Mesothelial cell of epicardium (in vitro differentiated cells): ENCODE measurements at places on chromosomes 16 and 17.
A peak's percentile ranks its signal among the peaks of the same experiment; 100 is the strongest.

DNA sequence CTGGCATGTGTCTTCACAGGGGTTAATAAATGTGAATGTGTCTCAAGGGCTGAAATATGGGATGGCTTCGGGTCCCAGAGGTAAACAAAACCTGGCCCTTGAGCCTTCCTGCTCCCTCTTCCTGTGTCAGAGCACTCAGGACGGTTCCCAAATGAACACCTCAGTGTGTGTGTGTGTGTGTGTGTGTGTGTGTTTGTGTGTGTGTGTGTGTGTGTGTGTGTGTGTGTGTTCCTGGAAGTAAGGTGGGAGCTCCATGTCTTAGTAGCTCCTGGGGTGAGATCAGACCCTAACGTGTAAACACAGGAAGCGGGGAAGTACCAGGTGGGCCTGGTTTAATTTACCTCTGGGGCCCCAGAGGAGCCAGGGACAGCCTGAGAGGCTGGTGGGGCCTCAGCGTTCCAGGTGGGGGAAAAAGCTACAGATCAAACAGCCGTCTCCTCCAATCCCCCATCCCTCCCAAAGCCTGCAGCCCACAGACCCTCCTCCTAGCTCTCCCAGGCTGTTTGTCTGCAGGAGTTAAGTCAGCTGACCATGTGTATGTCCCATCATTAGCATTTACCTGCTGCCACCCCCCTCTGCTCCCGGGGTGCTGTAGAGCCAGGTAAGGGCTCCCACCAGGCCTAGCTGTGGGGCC, 6.1 kb downstream of the KIF19 start:
- no peak for DNase-seq

DNA sequence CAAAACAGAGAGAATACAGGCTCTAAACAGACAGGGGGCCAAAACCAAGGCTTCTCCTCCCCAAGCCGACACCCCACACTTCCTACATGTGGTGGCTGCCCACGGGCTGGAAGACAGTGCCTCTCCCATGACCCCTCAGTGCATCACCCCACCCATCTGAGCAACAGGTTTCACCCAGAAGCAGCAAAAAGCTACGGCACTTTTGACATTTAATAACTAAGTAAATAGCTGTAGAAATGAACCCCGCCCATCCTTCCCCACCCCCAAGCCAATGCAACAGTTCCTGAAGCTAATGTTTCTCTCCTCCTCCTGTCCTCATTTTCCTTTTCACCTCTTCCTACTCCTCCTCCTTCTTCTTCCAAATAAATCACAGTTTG, 9.9 kb upstream of the SOX9 start:
- no peak for DNase-seq

DNA sequence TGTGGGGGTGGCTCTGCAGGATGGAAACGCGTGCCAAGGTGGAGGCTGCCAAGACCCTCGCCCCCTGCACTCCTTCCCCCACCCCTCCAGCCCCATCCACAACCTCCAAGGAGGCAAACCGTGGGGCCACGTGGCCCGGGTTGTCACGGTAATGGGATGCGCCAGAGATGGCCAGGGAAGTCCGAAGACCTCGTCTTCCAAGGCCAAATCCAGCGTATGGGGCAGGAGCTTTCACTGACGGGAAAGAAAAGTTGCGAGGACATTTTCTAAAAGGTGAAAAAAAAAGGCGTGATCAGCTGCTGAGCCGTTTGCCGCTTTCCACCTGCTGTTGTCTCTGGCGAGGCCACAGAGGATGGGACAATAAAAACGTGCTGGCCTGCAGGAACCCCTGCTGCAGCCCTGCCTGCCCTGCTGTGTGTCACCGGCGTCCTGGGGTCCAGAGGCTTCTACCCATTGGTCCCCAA, 28.3 kb upstream of the GSE1 start:
- no peak for DNase-seq

- no peak for DNase-seq
Observed at GRCh38 chr17:44024853-44025252, 10.1 kb upstream of the TMEM101 start.

DNA sequence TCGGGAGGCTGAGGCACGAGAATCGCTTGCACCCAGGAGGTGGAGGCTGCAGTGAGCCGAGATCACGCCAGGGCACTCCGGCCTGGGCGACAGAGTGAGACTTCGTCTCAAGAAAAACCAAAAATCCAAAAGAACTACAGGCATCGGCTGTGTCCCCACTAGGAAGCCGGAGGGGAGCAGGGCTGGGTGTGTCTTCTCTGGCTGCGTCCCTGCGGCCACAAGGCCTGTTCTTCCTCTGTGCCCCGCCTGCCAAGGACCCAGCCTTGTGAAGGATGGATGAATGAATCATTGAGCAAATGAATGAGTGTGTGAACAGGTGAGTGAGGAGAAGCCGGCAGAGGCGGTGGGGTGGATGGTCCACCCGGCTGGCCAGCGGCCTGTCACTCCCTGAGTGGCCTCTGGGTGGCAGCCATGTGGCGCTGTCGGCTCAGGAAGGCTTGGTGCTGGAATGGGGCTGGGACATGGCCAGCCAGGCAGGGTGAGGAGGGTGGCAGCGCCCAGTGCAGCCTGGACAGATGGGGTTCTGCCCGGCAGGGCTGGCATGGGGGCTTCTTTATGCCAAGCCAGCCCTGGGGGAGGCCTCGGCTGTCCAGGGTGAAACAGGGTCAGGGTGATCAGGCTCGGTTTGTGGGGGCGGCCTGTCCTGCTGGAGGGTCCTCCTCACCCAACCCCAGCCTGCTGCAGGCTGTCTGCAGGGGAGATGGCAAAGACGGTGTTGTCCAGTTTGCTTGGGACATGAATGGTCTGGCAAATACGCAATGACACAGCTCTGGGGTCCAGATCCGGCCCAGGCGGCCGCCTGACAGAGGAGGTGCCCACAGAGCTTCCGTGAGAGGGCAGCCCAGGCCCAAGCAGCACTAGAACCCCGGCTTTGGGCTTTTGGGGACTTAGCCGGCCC, 21.7 kb downstream of the SLC25A10 start:
- peak; percentile 84 for DNase-seq

DNA sequence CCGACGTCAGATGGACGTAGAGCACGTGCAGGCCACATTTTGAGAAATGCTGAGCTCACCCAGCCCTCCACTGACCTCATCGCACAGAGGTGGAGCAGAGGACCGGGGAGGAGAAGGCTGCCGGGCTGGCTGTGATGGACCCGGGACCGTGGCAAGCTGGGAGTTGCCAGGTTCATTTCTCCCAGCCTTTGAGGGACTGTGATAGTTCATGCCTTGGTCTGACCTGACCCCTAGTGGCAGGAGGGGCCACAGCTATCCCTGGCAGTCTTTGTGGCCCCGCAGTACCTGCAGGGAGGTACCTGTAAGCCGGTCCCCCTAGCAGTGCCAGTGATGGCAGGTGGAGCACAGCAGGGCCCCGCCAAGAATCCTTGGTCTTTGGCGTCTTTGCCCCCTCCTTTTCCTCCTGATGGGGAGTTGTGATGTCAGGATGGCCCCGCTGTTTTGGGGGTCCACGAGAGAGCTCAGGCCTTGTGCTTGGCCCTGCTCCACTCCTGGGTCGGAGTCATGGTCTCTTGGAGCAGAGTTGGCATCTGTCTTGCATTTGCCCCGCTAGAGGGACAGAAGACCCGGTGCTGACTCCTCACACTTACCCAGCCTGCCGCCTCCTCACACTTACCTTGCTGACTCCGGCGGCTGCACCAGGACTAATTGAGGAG, 50.4 kb downstream of the OR1D5 start:
- peak; percentile 71 for DNase-seq

DNA sequence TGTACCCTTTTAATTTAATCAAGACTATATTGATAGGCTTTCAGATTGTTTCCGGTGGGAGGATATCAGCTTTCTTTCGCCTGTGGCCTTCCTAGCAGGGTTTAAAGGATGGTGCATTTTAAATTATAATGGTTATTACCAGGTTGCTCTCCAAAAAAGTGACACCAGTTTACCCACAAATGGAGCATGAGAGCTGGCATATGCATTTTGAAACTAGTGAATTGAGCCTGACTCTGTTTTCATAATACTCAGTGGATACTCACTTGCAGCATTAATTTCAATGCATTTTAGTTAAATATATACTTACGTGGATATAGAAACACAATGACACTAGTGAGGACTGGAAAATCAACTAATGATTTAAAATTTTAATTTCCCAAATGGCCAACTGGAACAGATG, 5.8 kb downstream of the MYL4 start:
- DNase-seq, result no peak

DNA sequence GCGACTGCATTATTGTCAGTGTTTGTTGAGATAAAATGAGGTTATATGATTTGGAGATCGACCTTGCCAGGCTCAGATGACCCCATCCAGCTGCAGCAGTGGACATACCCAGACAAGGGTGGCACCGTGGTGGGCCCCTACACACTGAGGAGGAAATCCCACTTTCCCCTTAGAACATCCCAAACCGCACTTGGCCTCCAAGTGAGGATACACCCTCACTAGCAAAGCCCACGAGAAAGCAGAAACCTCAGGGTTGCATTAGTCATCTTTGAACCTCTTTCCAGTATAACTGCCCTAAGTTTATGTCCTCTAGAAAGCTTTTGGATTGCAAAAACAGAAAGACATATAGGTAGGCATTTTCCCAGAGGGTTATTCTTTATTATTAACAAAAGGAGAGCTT, 101.5 kb downstream of the CLEC16A start:
- DNase-seq, result no peak
